ENCODE measurements at places on chromosomes 7 and 10.
A peak's percentile ranks its signal among the peaks of the same experiment; 100 is the strongest.

GRCh38 chr10:124596962-124597845 lies 135.6 kb downstream of the LHPP start:
- no peak for DNase-seq

DNA sequence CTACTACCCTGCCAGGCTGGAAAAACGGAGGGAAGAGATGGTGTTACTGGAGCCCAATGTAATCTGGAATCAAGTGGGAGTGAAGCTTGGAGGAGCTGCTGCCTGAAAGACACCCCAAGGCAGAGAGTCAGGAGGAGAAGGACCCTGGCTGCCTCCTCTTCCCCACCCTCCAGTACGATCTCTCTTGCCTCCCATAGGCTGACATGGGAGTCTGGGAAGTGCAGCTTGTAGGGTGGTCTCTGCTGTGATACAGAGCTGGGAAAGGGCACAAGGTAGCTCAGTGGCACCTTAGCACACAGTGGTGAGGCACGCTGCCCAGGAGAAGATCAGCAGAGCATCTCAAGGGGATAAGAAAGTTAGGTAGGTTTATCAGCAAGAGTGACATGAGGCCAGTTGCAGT lies 35.9 kb downstream of the EMX2 start:
- no peak for DNase-seq

- DNase-seq = no peak
Observed at GRCh38 chr7:50594734-50595485, 29.7 kb upstream of the DDC start.

- DNase-seq = no peak
Observed at GRCh38 chr7:130397051-130397757, 16.9 kb downstream of the CPA1 start.

GRCh38 chr10:34171957-34172527 lies 643.1 kb downstream of the PARD3 start:
- no peak for DNase-seq

GRCh38 chr10:4062072-4062471 lies 277.1 kb upstream of the KLF6 start:
- no peak for DNase-seq

GRCh38 chr7:65287023-65287422 lies 86.6 kb upstream of the ZNF92 start:
- no peak for DNase-seq

GRCh38 chr10:77724820-77725219 lies 87.2 kb upstream of the KCNMA1 start:
- DNase-seq = no peak

GRCh38 chr10:14924013-14924412 lies 29.9 kb downstream of the DCLRE1C start:
- no peak for DNase-seq

- DNase-seq = no peak
Observed at GRCh38 chr10:78602201-78602932, 466.4 kb upstream of the ZMIZ1 start.

DNA sequence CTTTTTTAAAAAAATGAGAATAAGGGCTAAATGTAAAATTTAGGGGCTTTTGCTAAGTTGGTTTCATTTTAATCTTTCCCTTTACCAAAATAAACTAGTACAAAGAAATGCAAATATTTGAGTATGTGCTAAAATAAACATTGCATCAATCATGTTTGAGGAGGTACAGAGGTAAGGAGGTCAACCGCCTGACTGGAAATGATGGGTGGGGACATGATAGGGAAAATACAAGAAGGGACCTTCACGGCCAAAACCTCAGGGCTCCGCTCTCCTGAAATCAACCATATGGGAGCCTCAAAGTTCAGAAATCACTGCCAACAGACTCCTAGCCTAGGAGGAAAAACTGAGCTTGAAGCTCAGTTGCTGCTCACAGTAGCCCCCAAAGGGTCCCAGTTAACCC lies 207.6 kb downstream of the AHR start:
- DNase-seq = peak; percentile 69

GRCh38 chr10:101763141-101763846 lies 12.6 kb downstream of the FGF8 start:
- DNase-seq = no peak

DNA sequence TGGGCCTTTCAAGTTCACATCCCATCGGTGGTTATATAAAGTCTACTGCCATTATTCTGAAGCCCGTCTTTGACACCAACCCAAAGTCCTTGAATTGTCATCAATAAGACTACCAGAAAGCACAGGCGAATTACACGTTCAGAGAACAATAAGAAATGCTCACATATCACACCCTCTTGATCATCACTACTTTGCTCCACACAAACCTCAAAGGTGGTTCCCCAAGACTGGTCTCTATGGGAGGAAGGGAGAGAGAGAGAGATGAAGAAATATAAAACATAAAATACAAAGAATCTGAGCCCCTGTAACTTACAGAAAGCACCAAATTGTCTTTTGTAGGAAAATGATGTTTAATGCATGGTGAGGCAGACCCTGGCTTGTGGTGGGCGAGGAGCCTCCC lies 4.4 kb downstream of the HIPK2 start:
- DNase-seq = no peak

- no peak for DNase-seq
Observed at GRCh38 chr10:30540276-30540675, 89.3 kb downstream of the LYZL2 start.

DNA sequence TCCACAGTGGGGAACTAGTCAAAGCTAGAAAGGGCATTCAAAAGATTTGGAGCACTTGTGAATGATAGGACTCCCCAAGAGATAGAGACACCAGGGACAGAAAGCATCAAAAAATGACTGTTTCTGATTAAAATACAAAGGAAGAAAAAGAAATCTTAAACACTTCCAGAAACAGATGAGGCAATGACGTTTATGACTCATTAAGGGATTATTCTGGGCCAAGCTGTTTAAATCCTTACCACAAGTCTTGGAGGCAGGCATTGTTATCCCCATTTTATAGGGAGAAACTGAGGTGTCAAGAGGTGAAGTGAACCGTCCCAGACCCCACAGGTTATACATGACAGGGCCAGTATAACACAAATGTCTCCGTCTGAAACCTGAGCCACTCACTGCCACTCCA lies 68.3 kb upstream of the AMPH start:
- no peak for DNase-seq

GRCh38 chr10:76479103-76479790 lies 1047.8 kb downstream of the LRMDA start:
- DNase-seq = no peak

GRCh38 chr7:116955801-116956476 lies 2.6 kb downstream of the ST7 start:
- no peak for DNase-seq

GRCh38 chr7:13702251-13702650 lies 287.2 kb downstream of the ETV1 start:
- no peak for DNase-seq

DNA sequence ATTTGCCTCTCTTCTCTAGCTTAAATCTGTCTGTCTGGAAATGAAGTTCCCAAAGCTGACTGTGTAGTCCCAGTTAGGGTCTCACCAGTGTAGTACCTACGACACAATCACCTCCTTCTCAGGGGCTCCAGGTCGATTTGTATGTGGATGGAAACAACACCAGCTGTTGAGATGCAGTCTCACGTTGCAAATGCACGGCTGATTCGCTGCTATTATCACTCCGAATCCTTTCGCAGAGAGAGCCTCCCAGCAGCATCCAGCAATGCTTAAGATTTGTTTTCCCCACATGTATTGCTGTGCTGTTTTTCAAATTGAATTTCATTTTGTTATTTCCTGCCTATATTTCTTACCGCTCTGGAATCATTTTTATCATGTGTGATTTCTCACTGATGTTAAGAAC lies 16.3 kb downstream of the VSTM4 start:
- DNase-seq = no peak

GRCh38 chr7:85065888-85066485 lies 120.9 kb downstream of the SEMA3D start:
- no peak for DNase-seq

- DNase-seq = no peak
Observed at GRCh38 chr7:29987083-29987482, 2.5 kb downstream of the SCRN1 start.

- no peak for DNase-seq
Observed at GRCh38 chr7:142629588-142630260, 119.5 kb upstream of the PRSS1 start.

DNA sequence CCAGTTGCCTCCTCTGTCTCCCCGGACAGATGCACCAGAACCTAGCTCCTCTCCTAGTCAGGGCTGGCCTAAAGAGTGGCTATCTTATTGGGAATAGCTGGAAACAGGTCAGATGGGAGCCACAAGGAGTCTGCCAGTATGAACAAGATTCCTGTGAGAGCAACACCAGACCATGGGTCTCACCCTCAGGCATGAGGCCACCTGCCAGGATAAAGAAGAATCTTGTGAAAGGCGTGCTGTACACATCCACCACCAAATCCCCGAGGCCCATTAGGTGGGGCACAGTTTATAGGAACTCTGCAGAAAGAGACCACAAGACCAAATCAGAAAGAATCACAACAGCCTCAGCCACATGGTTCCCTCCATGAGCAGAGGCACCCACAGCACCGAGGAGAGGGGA lies 325.9 kb downstream of the TNS3 start:
- no peak for DNase-seq

GRCh38 chr7:20095436-20095835 lies 121.7 kb downstream of the MACC1 start:
- DNase-seq = no peak

DNA sequence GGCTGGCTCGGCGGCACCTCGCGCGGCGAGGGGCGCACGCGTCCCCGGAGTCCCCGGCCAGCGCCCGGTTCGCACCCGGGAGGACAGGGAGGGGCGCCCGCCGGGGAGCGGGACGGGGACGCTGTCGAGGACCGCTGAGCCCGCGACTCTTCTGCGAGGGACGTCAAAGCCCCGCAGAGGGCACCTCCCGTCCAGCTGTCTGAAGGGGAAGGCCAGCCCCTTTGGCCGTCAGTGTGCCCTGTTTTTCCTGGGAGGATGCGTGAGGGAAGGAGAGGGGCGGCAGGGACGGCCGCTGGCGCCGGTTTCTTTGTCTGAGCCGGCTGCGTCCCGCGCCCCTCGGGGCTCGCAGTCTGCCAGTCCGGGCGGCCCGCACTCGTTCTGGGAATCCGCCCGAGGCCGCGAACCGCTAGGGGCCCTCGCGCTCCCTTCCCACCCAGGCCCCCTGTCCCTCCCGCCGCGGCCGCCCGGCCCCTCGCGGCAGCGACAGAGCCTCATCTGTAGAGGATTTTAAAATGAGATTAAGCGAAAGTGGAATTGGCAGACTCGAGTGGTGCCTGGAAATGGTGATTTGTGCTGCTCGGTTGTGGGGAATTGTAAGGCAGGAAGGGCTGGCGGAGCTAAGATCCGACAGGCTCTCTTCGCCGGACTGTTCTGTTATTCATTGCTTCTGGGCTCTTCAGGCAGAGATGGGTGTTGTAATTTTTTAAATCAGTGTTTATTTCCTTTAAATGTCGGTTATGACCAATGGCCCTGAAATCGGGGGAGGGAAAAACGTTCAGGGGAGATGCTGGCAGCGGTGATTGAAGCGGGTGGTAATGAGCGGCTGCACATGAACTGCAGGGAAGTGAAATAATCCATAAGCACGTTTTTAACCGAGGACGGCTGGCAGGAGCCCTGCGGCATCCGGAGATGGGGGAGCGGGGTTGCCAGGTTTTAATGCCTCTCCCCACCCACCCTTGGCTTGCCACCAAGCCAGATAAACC lies 618 bp upstream of the RELN start:
- DNase-seq = peak; percentile 10

DNA sequence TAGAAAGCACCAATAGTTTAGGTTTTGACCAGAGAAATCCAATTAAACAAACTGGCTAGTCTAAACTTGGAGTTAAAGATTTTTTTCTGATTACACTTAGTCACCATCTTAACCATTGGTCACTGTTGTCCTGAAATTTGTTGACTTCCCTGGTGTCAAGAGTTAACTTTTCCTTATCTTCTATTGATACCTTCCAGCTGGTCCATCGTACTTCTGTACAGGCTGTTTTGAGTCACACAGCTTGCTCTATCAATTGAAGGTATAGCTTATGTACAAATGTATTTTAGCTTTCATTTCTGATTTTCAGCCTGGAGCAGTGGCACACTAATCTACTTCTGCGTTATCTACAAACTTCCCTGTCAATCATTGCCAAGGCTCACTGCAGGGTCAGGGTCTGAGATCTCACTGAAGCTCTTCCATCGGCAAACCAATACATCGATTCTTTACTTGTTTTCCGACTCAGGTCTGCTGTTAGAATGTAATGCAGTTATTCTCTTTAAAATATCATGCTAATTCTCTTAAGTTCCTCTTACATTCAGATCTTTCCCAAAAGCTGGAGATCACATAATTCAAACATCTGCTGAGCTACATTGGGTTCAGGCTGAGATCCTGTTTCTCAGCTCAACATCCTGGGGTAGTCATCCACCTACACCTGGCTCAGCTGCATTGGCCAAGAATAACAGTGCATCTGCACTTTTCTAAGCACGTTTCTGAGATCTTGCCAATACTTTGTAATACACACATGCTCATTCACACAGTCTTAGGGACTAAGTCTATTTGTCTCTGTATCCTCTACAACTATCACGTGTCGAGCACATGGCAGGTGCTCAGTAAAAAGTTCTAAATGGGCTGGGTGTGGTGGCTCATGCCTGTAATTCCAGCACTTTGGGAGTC lies 11.3 kb downstream of the MRPS33 start:
- DNase-seq = no peak

DNA sequence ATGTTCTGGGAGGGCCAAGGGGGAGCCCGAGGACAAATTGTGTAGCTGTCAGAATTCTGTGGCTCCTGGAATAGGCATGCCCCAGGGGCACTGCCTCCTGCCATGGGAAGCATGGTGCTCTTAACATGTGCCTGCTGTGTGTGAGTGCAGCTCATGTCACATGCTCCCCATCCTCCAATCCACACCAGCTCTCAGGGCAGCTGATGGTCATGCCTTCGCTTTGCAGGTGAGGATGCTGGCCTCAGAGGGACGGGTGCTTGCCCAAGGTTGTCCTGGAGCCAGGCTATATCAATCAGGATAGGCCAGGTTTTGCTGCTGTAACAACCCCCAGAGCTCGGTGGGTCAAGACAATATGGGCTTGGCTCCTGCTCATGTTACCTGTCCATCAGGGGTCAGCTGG lies 303.4 kb downstream of the RPS24 start:
- DNase-seq = no peak

GRCh38 chr10:64863836-64864235 lies 1342.6 kb downstream of the REEP3 start:
- no peak for DNase-seq

- peak; percentile 79 for DNase-seq
Observed at GRCh38 chr7:106599343-106599698, 61.6 kb downstream of the CCDC71L start.

DNA sequence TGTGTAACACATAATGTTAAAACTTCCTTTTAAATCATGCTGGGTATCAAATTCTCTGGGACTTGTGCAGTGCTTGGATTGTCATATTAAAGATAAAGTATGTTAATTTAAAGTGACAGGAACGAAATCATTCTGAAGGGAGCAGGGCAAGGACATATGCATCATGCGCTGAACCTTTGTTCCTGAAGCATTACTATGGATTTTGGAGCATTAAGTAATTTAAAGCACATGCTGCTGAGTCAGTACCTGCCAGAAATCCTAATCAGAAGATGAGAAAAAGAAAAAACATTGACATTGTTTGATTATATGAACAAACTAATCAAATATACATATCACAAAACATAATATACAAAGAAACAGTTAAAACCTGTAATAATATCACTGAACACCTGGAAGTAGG lies 101.4 kb downstream of the MICU1 start:
- DNase-seq = no peak

- DNase-seq = no peak
Observed at GRCh38 chr7:108382932-108383331, 73.3 kb downstream of the NRCAM start.

Data from SHP77 (cell line).